D721Med (cell line): ENCODE measurements at places on chromosomes 12 and 14.

- peak; percentile 99 for DNase-seq
These were observed 5.5 kb downstream of the AQP5 start for GRCh38 chr12:49967042-49967776.

DNA sequence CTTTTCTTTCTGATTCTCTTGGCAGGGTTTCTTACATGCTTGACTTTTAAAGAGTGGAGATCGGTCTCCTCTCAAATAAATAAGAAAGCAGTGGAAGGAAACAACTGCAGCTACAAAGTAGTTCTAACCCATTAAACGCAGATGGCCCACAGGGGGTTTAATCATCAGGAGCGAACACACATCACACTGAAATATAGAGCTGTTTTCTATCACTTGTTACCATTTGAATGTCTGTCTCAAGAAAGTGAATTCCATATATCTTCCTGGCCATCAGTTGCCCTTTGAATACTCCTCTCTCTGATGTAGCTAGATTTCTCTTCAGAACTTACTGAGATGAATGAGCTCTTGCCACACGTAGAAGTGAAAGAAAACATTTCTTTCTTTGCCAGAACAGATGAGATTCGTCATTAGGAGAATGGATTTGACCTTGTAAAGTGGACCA, 29.1 kb downstream of the ALX1 start:
- no peak for DNase-seq

- DNase-seq, result no peak
These were observed 2.1 kb upstream of the INHBE start for GRCh38 chr12:57452937-57453509.

DNA sequence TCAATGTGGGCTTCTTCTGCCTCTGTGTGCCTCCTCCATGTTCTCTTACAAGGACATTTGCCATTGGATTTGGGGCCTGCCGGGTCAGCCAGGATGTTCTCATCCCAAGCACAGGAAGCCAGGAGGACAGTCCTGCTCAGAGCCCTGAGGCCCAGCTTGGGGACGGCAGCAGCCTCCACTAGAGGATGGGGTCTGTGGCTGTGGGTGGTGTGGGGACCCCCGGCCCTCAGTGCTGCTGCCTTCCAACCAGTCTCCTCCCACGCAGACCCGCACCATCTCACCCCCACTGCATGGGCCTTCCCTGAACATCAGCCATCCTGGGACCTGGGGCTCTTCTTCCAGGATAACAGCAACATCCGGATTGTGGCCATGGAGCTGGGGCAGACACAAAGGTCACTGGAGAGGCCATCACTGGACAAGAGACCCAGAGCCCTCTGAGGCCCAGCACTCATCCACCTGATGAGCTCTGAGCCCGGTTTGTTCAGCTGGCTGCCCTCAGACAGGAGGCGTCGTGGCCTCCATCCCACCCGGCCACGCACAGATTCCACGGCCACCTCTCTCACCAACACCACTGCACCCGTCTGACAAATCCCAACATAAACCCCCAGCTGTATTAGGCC, 56.5 kb upstream of the C14orf180 start:
- no peak for DNase-seq

GRCh38 chr12:6452944-6453630, 1.2 kb downstream of the TAPBPL start:
- DNase-seq, result no peak

- no peak for DNase-seq
These were observed 651.1 kb upstream of the TBX3 start for GRCh38 chr12:115335048-115335447.

DNA sequence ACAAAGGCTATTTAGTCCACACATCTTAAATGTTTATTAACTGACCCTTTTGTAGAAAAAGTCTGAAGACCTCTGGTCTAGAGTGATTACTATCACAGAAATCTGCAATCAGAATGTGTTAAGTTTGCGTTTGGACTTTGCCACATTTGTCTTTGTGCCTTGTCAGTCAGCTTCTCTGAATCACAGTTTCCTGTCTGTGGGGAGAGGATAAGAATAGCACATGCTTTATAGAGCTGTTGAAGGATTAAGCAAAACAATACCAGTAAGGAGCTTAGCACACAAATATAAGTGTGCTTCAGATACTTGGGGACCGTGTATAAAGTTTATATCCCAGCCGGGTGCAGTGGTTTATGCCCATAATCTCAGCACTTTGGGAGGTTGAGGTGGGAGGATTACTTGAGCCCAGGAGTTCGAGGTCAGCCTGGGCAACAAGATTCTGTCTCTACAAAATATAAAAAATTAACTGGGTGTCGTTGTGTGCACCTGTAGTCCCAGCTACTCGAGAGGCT, 63.0 kb upstream of the BTG1 start:
- peak; percentile 25 for DNase-seq

- DNase-seq, result no peak
These were observed 1.3 kb downstream of the HOXC5 start for GRCh38 chr12:54033980-54034784.

DNA sequence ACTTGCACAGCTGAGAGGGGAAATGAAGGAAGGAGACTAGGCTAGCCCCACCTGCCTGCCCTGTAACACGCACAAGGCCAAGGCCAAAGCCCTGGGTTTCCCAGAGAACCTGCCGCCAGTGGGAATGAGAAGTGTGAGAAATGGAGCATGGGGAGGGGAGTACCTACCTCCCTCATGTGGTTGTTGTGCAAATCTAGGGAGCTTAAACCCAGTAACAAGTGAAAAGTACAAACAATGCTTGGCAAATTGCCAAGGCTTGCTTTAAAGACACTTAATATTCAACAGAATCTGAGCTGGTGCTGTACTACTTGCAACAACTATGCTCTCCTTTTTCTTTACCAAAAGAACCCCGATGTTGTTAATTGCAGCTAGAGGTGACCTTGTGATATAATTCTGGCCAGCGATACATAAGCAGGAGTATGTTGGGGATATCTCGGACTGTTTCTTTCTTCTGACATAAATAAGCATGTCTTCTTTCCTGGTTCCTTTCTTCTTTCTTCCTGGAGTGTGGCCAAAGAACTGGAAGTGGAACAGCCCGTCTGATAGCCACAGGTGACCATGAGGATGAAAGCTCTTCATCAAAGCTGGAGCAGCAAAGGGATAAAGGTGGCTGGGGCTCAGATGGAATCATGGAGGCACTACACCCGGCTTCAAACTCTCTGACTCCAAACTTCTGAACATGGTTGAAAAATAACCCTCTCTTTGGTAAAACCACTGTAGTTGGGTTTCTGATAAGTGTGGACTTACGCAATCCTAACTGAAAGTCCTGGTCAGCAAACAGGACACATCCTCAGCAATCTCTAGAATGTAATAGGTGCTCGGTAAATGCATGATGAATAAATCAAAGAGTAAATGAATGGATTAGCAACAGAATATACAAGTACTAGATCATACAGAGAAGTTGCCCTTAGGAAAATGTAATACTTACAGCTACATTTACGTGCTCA, 207.9 kb downstream of the NUAK1 start:
- DNase-seq, result no peak

- no peak for DNase-seq
These were observed 1.6 kb downstream of the CACNA1C start for GRCh38 chr12:2054091-2055018.
